ENCODE measurements at places on chromosomes 4 and X.

DNA sequence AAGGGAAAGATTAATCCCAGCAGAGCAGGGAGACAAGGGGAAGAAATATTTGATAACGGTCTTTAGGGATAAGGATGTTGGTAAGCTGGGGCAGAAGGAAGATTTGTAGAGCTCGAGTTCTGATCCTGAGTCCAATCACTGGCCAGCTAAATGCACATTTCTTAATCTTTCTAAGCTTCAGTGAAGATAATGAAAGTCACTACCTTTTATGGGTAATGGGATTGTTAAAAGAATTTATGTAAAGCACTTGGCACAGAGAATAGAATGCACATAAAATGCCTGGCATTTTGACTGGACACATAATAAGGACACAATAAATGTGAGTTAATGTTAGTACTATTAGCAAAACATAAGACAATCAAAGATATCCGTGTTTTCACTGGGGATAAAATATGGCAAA, 43.3 kb downstream of the NCAPG start:
- no peak for DNase-seq

- no peak for DNase-seq
Observed at GRCh38 chrX:120731386-120731785, 101.5 kb upstream of the C1GALT1C1 start.

DNA sequence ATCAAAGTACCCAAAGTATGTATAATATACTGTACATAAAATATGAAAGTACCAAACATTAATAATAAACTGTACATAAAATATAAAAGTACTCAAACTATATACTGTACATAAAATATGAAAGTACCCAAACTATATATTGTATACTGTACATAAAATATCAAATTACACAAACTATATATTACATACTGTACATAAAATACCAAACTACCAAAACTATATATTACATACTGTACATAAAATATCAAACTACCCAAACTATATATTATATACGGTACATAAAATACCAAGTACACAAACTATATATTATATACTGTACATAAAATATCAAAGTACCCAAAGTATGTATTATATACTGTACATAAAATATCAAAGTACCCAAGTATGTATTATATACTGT, 723.7 kb downstream of the CWH43 start:
- DNase-seq, result no peak

- DNase-seq, result no peak
Observed at GRCh38 chr4:100511896-100512295, 5.9 kb downstream of the EMCN start.

DNA sequence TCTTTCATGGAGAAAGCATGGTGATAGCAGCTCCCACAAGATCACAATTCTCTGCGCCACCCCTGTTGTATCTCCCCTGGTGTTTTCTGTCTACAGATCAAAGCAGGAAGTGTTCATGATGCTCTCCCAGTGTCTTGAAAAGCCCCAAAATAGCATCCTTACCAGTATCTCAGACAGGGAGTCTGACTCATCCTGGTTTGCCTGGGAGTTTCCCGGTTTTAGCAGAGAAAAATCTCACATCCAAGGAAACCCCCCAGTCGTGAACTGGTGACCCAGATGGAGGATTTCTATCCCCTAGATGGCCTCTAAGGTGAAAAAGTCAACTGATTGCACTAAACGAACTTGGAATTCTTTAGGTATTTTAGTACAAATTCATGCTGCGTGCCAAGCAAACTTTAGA, 64.3 kb upstream of the NR0B1 start:
- no peak for DNase-seq

GRCh38 chr4:71713611-71714203, 70.2 kb downstream of the GC start:
- no peak for DNase-seq
